ENCODE measurements at places on chromosomes 16 and 17.
A peak's percentile ranks its signal among the peaks of the same experiment; 100 is the strongest.

- no peak for DNase-seq
Measured at GRCh38 chr16:81738783-81739496, 40.2 kb upstream of the PLCG2 start.

DNA sequence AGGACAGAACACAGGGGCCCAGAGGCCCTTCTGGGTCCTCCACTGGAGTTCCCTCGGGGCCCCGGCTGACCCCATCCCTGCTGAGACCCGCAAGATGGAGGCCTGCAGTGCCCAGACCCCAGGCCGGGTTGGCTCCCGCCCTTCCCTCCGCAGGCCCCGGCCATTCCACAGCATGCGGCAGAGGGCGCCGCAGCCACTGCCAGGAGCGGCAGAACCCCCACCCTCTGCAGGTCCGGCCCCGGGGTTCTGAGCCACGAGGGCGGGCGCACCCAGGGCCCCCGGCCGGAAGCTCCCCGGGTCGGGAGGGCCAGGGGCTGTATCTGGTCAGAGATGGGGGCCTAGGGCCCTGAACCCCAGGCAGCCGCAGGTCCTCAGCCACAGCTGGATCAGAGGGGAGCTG, 2.4 kb upstream of the PERCC1 start:
- no peak for DNase-seq

- no peak for DNase-seq
Measured at GRCh38 chr16:66617010-66617434, 12.5 kb downstream of the CMTM3 start.

GRCh38 chr17:62950067-62950466, 16.0 kb upstream of the TANC2 start:
- peak; percentile 87 for DNase-seq

DNA sequence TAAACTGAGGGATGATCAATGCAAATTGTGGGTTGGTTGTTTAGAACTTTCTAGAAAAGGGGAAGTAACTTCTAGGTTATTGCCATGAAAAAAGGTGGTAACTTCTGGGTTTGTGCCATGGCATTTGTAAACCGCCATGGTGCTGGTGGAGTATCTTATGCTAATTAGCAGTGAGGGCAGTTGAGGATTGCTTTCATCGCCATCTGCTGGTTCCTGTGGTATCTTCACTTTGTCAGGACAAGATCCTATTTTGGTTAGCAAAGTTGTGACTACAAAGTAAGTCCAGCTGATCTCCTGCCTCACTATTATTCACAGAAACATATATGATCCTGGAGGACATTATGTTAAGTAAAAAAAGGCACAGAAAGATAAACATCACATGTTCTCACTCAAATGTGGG, 1332.3 kb downstream of the CDH11 start:
- DNase-seq = no peak

GRCh38 chr16:47284999-47285398, 141.3 kb upstream of the NETO2 start:
- no peak for DNase-seq

GRCh38 chr17:44688675-44689476, 700 bp downstream of the CCDC43 start:
- no peak for DNase-seq

DNA sequence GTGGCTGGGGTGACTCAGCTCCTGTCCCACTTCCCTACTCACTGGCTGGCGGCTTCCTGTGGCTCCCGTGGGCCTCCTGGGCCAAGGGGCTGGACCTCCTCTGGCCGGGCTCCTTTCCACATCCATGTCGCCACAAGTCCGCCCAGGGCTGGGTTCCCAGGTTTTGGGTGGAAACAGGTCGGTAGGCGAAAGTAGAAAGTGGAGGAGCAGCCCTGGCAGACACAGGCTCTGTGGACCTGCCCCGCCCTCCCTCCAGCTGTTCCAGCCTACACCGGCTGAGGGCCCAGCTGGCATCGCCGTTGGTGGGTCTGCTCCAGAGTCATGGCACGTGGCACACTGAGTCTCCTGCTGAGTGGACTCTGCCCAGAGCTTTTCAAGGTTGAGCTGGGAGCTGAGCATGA, 28.7 kb downstream of the GSE1 start:
- peak; percentile 56 for DNase-seq

- peak; percentile 71 for DNase-seq
Measured at GRCh38 chr17:64226132-64226531, 36.9 kb downstream of the TEX2 start.

DNA sequence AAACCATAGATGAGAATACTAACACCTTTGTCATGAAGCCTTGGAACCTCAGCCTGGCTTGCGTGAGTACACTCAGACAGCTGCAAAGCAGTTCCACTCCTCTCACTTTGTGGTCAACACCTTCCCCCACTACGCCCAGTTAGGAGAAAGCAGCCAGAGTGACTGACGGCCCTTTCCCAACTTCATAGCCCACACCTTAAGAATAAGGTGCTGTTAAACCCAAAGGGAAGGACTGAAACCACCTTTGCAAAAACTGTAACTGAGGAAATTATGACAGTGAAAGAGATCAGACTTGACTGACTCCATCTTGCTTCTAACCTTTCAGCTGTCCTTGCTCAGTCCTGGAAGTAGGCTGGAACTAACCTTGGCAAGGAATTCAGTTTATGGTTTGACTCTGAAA, 13.7 kb downstream of the N4BP1 start:
- DNase-seq = no peak

GRCh38 chr17:82414548-82415281, 3.4 kb upstream of the HEXD start:
- DNase-seq = peak; percentile 65

DNA sequence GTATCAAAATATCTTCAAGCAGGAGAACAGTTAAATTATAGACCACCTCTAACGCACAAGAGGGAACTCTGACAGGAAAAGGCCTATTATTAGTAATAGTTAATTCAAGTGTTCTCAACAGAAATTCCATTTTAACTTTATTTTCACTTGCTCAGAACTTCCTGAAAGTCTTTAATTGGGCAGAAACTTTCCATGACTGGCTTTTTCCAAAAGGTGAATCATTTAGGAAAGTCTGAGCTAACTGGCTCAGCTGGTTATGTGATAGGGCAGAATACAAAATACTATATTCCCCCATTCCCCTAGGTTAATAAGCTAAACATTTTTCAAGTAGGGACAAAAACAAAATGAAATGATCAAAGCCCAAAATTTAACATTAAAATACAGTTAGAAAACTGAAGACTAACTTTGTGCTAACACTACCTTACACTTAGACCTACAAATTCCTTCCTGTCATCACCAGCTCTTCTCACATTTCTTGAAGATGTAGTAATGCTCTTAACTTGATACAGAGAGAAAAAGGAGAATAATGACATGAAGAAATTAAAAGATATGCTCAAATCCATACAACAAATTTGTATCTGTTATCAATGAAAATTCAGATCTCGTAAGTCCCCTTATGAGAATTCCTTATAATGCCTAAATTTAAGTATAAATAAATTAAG, 31.0 kb downstream of the CFDP1 start:
- DNase-seq = peak; percentile 40

GRCh38 chr16:2663553-2664546, 18.5 kb upstream of the KCTD5 start:
- DNase-seq = peak; percentile 66

DNA sequence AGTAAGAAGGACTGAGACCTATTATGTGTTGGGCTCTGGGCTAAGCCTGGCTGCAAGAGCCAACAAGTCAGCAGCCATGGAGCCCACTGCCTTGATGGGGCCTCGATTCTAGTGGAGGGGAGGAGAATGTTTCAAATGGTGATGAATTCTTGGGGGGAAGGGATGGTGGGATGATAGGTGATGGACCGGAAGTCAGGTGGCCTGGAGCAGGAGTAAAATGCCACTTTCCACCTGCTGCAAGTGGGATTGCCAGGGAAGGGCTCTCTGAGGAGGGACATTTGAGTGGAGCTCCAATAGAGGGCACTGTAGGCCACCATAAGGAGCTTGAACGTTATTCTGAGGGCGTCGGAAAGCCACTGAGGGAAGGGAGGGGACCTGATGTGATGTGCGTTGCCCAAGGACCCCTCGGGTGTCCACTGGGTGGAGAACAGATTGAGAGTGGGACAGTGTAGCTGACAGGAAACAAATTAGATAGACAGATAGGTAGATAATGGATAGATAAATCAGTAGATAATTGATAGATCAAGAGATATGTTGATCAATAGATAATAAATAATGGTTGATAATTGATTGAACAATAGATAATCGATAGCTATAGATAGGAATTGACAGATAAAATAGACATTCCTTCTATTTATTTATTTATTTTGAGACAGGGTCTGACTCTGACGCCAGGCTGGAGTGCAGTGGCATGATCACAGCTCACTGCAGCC, 18.2 kb upstream of the NXPH3 start:
- peak; percentile 31 for DNase-seq

Measured in AG10803 (cell line).